ENCODE measurements at places on chromosomes 1 and 21.

- DNase-seq = no peak
Observed at GRCh38 chr1:184210862-184211261, 159.3 kb downstream of the TSEN15 start.

DNA sequence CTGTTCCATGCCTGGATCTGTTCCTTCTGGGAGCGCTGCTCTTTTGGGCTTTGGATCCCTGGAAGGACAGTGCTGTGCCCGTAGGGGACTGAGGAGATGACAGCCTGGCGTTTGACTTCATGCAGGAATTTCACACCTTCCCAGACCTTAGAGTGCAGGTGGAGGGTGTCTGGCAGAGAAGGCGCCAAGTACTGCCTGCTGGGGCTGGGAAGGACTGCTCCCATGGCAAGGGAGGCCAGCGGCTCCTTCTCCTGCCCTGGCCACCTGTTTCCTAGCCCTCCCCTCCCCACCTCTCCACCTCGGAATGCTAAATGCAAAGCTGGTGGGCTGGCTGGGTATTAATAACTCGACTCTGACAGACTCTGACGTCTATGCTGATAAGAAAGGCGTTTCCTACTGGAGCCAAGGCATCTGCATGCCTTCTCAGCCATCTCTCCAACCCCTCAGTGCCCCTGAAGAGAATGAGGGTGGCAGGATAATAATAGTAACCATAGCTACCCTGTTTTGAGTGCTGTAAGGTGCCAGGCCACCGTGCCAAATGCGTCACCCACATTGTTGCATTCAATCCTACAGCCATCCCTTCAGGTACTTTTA lies 17.5 kb upstream of the PDIK1L start:
- no peak for DNase-seq

DNA sequence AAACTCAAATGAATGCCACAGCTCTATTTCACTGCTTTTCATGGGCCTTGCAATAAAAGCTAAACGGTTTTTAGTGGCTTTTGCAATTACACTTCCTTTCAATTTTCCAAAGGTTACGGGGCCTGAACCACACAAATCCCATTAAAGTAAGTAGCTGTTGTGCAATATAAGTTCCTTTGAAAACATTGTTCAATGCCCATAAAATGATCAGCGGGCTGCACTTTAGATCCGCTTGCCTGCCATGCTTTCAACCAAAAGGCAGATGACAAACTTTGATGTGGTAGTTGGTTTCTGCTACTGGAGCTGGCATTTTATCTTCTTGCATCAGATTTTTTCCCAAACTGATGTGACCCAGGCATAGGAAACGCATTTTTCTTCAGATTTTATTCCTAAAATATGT lies 50.2 kb downstream of the PRRX1 start:
- DNase-seq = no peak

GRCh38 chr1:228256626-228257375 lies 49.0 kb downstream of the OBSCN start:
- no peak for DNase-seq
